GM06990 (cell line): ENCODE measurements at places on chromosomes 2 and 18.

DNA sequence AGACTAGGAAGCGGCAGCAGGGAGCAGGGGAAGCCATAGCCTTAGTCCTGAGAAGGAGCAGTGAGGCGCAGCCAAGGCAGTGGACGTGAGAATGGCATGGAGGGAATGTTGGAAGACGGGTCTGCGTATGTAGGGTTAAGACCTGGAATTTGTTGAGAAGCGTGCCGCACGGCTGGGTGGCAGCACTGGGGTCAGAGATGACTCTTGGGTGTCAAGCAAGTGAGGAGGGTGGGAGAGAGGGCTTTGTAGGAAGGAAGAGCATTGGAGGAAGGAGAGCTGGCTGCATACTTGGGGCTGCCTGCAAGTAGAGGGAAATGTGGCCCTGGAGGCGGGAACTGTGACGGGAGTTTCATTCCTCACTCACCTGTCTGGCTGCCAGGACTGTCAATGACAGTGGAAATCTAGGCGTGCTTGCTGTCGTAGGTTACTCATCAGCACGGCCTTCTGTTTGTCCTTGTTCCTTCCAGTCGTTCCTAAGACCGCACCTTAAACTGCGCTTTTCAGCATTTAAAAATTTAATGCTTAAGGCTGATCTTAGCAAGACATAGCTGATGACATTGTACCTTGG is 108.0 kb downstream of the ITGB1BP1 start:
- DNase-seq: no peak

GRCh38 chr2:133345638-133346037 is 222.6 kb downstream of the NCKAP5 start:
- DNase-seq: no peak

DNA sequence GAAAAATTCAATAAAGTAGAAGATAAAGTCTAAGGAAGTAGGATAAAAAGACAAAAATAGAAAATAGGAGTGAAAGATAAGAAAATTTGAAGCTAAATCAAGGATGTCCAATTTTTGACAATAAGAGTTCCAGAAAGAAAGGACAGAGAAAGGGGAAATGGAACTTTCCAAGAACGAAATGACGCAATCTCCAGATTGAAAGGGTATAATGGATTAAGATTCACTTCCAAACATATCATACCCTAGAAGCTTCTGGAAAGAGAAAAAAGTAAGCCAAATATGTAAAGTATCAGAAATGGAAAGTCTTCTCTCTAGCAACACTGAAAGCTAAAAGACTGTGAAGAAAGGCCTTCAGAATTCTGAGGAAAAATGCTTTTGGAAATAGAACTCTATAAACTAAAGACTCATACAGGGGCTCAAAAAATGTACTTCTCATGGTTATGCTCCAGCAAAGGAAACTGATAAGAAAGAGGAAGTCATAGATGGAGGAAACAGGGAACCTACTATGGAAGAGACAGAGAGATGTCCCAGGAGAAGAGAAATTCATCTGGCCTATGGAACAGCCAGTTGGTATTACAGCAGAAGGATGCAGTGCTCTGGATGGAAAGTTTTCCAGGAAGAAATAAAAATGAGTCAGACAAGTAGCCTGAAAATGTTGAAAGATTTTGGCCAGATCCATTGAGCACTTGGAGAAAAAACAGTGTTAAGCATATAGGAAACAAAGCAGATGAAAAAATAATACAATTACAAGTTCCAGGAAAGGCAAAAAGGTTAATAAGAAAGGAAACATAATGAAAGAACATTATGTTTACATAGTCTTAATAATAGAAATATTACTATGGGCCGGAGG is 20.1 kb downstream of the CASP8 start:
- DNase-seq: no peak

- DNase-seq: no peak
Observed at GRCh38 chr2:143252138-143252907, 123.1 kb downstream of the ARHGAP15 start.

GRCh38 chr2:196334710-196335109 is 163.3 kb upstream of the STK17B start:
- DNase-seq: no peak

DNA sequence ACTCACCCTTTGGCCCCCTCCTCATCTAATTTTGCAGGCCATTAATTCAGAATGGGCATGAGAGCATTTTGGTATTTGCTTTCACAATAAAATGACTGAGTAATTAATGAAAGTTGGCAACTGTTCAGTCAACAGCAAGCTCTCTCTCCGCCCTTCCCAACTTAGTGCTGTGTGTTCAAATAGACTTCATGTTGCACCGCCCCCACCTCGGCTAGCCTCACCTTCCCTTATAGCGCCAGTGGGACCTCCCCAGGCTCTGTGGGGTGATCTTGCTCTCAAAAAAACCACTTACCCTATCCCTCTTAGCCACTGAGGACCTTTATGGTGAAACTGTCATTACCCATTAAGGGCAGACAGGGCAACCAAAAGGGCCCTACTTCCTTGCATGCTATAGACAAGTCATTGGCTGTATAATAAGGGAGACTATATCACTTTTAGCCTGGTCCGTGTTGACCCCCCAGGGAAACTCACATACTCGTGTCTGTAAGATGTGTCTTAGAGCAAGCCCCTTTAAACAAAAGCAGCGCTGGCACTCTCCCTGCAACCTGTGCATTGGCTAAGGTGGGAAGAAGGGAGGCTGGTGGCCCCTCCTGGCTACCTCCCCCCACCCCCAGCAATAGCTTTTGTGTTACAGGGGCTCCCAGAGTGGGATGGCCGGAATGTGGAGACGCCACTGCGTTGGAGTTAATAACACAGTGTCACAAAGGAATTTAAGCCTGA is 15.2 kb downstream of the EN1 start:
- no peak for DNase-seq

GRCh38 chr2:226788064-226788463 is 11.6 kb downstream of the IRS1 start:
- no peak for DNase-seq

GRCh38 chr2:214088536-214088935 is 322.3 kb upstream of the VWC2L start:
- no peak for DNase-seq
